ENCODE measurements at places on chromosomes 12 and 14. TPM values are rescaled to one million over a fixed set of nuclear protein-coding genes. Genes with fewer than 3 reads are reported as not detected.
A peak's percentile ranks its signal among the peaks of the same experiment; 100 is the strongest.

Gene GALNT9
- total RNA-seq: 0.35 TPM

Gene PLA2G1B
- not detected for total RNA-seq

Gene DAO
- total RNA-seq: not detected

Gene SERPINA10
- not detected for total RNA-seq

Gene RD3L
- not detected for total RNA-seq

Gene TAS2R43
- not detected for total RNA-seq

Gene KRT77
- total RNA-seq: not detected

Gene TAMALIN
- 2.2 TPM for total RNA-seq

Gene USP5
- 107 TPM for total RNA-seq

Gene FAM186B
- total RNA-seq: 0.35 TPM

Gene TBX5
- total RNA-seq: not detected

- DNase-seq: no peak
Measured at GRCh38 chr14:43161477-43161876, 1345.6 kb downstream of the FSCB start.

GRCh38 chr14:90534091-90534837 is 137.4 kb downstream of the CALM1 start:
- DNase-seq: no peak

- no peak for DNase-seq
Measured at GRCh38 chr12:128702371-128702770, 121.4 kb downstream of the SLC15A4 start.

DNA sequence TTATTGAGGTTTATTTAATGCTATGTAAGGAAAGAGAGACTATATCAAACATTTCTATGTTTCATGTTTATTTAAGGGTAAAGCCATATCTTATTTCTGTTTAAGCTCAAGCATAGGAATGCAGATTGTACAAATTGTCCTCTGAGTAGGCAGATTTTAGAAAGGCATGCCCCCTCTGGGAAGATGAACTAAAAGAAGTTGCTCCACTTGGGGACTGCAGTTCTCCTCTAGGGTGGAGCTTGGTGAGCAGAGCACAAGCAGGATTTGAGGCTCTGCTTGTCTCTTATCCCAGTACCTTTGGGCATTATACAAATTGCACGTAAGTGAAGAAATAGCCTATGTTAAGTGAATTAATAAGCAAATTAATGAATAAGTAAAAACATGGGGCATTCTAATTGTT is 96.2 kb upstream of the PDE3A start:
- no peak for DNase-seq

DNA sequence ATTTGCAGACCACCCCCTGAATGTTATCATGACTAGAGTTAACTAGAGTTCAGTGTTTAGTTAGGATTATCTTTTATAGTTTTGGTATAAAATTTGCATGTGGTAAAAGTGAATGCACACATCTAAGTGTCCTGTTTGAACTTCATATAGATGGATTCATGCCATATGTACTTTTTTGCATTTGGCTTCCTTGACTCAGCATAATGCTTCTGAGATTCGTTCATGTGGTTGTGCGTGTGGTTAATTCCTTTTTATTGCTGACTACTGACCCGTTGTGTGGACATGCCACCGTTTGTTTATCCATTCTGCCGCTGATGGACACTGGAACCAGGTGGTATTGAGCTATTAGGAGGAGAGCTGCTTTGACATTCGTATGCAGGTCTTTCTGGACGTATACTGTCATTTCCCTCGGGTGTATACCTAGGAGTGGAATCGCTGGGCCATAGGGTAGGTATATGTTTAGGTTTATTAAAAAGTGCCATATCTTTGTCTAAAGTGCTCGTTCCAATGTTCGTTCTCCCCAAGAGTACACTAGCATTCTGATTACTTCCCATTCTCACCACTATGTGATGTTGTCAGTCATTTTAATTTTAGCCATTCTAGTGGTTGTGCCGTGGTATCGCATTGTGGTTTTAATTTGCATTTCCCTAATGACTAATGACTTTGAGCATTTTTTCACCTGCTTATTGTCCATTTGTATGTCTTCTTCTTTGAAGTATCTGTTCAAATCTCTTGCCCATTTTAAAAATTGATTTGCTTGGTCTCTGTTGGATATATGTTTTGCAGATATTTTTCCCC is 37.7 kb downstream of the RIN3 start:
- DNase-seq: no peak

GRCh38 chr12:77578466-77579220 is 252.1 kb upstream of the NAV3 start:
- DNase-seq: no peak

DNA sequence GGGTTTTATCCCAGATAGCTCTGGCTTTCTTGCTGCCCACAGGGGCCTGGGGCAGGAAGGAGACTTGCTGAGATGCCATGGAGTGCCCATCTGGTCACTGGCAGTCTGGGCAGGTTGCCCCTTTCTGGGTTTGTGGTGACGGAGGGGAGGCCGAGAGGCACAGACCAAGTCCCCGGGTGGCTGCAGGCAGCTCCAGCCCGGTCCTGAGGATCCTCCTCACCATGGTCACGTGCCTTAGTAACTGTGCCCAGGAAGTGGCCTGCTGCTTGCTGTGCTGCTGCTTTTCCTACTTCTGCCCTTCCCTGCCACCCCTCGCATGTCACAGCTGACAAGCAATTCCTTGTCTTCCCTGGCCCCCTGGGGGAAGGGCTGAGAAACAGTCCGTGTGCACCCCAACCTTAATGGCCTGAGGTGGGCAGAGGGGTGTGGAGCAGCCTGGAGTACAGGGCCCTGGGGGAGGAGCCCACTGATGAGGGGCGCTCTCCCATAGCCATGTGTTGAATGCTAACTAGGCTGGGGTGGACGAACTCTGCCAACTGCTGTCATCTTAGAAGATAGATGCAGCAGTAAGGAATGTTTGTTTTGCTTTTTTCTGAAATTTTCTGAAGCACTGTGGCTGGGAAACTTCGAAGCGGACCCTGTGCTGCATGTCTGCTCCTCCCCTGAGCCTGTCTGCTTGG is 54.9 kb upstream of the SRSF5 start:
- no peak for DNase-seq

- no peak for DNase-seq
Measured at GRCh38 chr12:64058541-64059265, 163.4 kb downstream of the KICS2 start.

GRCh38 chr12:92365333-92365732 is 219.7 kb upstream of the BTG1 start:
- no peak for DNase-seq

DNA sequence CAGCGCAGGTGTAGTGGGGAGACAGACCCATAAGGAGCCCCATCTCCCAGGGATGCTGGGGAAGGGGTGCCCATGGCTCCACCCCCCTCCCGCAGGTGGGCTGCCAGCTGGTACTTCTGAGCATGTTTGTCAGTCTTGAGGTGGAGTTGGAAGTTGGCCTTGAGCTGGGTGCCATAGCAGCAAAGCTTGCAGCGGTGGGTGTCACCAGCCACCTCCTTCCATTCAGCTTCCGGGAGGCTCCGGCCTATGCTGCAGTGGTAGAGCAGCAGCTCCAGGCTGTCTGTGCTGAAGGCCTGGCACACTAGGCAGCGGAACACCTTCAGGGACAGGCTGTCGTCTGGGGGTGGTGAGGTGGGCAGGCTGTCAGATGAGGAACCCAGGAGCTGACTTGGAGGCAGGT is 18.9 kb downstream of the ZFHX2 start:
- DNase-seq: no peak

- peak; percentile 28 for DNase-seq
Measured at GRCh38 chr12:71900091-71900490, 38.6 kb upstream of the TPH2 start.

DNA sequence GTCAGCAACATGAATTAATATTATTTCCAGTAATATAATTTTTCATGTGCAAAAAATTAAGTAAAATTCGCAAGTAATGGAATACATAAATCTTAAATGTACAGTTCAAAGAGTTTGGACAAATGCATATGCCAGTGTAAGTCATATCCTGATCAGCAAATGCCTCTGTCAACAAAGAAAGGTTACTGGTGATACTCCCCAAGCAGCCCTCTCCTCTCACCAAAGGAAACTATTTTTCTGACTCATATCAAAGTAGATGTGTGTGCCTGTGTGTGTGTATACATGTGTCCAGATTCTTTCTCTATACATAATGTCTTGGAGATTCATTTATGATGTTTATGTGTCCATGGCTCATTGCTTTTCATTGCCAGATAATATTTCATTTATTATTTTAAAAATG is 1035.0 kb downstream of the SLC16A7 start:
- DNase-seq: no peak

- no peak for DNase-seq
Measured at GRCh38 chr12:40597133-40597532, 95.1 kb upstream of the CNTN1 start.

GRCh38 chr14:74835645-74836250 is 40.2 kb downstream of the PROX2 start:
- no peak for DNase-seq

GRCh38 chr12:47449797-47450196 is 256.0 kb downstream of the RPAP3 start:
- no peak for DNase-seq

GRCh38 chr14:61671082-61671481 is 24.2 kb upstream of the HIF1A start:
- no peak for DNase-seq

DNA sequence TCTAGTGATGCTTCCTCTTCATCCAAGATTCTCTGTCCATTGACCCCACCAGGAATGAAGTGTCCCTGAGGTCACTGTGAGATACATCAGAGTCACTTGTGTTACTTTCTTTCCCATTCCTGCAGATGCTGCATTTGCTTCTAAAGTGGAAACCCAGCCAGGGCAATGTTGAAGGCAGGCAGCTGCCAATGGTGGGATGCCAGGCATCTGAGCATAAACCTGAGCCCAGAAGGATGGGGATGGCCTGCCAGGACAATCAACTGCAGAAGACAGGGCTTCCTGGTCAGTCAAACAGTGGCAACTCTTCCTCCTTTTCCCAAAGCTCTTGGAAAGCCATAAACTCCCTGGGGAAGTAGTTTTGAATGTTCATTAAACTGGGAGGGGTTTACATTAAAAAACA is 178.0 kb upstream of the TMEM132C start:
- no peak for DNase-seq

DNA sequence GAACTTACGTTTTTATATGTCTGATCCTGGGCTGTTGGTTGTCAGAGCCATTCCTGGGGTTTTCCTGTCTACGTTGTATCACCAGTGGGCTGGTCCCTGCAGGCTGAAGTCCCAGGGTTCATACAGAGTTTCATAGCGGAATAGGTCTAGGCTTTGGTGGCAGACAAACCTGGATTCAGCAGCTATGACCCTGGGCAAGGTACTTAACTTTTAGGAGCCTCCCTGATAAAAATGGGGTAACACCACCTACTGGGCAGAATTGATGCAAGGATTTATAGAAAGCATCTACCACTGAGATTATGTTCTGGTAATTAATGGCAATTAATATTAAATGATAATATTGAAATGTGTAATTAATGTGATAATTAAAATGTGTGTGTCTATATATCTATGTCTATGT is 141.2 kb downstream of the SYNE2 start:
- DNase-seq: peak; percentile 2

DNA sequence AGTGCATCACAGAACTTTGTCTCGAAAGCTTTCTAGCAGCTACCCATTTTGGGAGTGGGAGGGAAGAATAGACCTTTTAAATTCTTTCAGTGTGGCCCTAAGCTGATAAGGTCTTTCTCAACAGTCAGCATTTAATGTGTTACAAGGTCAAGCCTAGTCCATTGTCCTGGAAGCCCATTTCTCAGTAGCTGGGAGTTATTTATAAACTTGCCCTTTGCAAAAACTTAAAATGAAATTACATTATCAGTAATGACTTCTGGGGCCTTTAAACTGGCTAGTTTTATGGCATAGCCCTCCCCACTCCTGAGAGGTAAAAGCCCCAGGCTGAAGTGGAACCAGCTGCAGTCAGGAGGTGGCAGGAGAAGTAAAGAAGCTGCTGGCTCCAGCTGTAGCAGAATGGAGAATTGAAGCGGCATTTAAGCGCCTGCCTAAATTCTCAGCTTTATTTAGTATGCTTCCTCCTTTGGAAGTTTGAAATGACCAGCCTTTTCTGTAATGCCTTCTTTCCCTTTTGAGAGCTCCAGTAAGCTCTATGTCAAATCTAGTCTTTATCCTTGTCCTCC is 12.4 kb downstream of the COPZ1 start:
- no peak for DNase-seq

DNA sequence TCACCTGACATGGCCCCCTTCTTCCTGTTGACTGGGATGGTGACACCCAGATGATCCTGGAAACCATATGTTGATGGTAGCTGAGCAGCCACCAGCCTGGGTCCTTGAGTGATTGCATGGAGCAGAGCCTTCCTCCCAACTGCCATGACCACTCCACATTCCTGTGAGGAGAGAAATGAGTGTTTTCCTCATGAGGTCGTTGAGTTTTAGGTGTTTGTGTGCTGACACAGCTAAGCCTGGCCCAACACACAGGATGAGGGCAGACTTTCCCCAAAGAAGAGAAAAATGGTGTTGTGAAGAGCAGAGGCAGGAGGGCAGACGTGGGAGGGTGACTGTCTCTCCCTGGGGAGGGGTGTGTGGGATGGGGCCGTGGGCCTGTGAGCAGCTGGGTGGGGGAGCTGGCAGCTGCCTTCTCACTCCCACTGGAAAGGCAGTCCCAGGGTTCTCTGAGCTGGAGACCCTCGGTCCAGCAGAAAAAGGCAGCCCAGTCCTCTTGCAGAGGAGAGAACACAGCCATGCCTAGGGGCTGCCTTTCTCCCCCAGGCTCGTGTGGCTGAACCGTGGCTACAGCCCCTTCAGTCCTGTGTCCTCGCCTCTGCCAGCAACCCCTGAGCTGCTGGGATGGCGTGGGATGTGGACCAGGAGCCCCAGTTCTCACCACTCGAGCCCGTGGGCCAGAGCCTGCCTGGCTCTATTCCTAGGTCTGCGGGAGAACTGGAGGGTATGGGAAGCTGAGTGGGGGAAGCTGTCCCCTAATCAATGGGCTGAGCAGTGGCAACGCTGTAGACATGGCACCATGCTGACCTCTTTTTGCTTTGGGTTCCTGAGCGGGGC is 257.0 kb downstream of the ADGRD1 start:
- no peak for DNase-seq

All from renal cortical epithelial cell (primary cell).